ENCODE measurements at places on chromosomes 7 and 10.

GRCh38 chr7:13845601-13846000 is 143.9 kb downstream of the ETV1 start:
- no peak for DNase-seq

- DNase-seq = no peak
These were observed 15.4 kb downstream of the TFAM start for GRCh38 chr10:58400609-58401008.

DNA sequence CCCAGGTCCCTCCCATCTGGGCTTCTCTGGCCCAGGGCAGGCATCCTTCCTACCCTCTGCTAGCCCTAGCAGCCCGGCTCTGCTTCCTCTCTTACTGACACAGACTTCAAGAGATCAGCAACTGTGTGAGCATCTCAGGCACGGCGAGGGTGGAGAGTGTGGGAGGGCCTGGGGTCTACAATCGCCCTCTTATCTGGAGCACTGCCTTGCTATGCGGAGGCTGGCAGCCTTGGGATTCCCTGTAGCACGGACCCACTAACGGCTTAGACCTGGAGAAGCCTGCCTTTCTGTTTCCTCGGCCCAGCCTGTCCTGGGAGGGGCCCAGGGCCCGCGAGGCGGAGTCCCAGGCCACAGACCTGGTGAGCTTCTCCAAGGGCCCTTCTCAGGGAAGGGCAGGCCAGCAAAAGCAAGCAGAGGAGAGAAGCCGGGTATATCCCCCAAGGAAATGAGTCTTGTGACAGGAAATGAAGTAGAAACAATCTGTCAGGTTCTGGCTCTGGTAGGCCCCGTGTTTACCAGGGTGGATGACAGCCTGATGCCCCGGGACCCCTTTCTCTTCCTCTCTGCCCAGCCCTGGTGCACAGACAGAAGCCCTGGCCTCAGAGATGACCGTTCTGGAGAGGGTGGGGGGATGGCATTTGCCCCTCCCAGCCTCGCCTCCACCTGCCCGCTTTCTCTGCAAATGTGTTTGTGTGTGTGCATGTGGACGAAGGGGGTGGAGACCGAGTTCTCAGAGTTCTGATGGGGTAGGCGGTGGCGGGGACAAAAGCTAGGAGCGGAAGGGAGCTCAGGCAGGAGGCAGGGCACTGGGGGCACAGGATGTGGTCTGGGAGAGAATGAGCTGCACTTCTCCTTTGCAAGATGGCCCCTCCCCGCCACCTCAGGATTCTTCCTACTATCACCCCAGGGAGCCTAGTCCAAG is 2.5 kb downstream of the LRCH4 start:
- no peak for DNase-seq

GRCh38 chr7:84191261-84191660 is 3.3 kb downstream of the SEMA3A start:
- no peak for DNase-seq

DNA sequence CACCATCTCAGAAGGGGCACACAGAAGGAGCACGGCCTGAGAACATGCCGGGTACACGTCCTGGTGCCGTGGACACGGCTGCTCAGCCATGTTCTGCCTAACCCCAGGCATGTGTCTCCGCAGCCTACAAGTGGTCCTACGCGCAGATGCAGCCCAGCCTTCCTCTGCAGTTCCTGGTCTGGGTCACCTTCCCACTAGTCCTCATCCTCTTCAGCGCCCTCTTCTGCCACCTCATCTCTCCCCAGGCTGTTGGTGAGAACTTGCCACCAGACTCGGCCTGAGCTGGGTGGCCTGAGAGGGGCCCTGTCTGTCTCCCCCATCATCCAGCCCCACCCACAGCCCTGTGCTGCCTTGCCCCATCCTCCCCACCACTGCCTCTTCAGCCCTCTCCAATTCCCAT is 5.3 kb downstream of the CLCN1 start:
- no peak for DNase-seq

GRCh38 chr7:90777465-90777864 is 181.3 kb downstream of the CDK14 start:
- peak; percentile 8 for DNase-seq

- no peak for DNase-seq
These were observed 73.1 kb downstream of the MKLN1 start for GRCh38 chr7:131400681-131401176.

DNA sequence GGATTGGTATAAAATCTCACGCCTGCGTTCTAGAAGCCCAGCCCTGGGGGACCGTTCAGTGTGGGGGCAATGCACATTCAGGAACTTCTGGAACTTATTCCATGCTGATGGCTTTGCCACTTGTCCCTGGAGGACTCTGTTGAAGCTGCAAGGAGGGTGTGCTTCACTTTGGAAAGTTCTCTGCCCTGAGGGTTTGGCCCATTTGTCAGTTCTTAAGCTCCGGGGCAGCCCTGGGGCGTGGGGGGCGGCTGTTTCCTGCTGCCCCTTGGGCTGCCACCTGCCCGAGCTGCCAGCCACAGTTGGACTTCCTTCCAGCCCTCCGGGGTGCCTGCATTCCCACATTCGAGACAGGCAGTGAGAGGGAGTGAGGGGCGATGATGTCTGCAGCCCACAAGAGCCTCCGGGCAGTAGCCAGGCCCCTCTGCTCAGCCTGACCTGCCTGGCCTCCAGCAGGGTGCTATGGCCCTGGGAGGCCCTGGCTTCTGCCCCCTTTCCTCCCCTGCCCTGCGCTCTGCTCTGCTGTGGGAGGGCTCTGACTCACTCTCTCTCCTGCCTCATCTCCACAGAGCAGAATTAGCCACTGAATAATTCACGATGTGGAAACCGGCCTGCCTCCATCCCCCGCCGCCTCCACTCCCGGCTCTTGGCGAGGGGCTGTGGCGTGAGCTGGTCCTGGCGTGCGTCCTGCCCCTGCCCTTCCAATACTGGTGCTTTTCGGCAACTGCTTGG is 1.9 kb downstream of the TTYH3 start:
- DNase-seq = peak; percentile 73

GRCh38 chr10:124641282-124642087 is 102.7 kb downstream of the FAM53B start:
- peak; percentile 44 for DNase-seq

GRCh38 chr7:50268223-50268622 is 36.3 kb upstream of the IKZF1 start:
- no peak for DNase-seq

DNA sequence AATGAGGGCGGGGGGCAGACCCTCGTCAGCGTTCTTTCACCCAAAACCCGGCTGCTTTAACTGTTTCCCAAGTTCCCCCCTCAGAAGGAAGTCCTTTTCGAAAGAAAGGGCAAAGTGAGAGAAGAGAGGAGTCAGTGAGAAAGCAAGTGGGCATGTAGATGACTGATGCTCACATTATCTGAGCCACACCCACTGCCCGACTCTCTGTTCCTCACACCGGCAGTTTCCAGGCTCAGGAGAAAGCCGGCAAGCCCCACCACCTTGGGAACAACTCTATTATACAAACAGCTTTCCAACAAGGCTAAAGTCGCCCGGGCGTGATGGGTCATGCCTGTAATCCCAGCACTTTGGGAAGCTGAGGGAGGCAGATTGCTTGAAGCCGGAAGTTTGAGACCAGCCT is 23.1 kb downstream of the RCC1L start:
- DNase-seq = no peak

DNA sequence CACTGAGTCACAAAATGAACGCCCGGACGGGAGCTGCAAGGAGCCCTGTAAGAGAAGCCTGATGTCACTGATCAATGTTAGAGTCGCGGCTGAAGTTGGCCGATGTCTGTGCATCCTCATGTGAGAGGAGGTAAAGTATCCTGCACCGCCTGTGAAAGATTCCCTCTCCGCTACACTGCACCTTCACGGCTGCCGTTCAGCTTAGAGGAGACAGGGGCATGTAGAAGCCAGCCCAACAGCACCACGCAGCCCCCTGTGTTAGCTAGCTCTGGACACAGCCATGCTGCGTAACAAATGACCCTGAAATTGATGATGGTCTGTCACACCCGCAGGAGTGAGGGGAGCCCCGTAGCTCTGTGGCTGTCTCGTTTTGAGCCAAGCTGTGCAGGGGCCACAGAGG is 81.5 kb upstream of the DIP2C start:
- DNase-seq = no peak

DNA sequence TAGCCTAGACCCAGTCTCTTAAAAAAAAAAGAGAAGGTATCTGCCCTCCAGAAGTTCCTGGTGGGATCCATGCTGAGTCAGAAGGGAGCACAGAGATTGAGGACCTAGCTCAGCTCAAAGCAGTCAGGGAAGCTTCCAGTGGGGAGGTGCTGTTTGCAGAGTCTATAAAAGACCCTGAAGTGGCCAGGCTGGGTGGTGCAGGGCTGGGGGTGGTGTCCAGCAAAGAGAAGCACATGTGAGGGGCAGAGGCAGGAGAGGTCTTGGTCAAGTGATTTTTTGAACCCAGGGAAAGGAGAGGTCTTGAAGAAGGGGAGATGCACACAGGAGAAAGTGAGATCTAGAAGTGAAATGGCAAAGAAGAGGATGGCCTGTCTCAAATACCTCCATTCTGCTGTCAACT is 130.4 kb upstream of the PODXL start:
- DNase-seq = no peak

GRCh38 chr10:130992802-130993523 is 318.6 kb downstream of the TCERG1L start:
- no peak for DNase-seq

DNA sequence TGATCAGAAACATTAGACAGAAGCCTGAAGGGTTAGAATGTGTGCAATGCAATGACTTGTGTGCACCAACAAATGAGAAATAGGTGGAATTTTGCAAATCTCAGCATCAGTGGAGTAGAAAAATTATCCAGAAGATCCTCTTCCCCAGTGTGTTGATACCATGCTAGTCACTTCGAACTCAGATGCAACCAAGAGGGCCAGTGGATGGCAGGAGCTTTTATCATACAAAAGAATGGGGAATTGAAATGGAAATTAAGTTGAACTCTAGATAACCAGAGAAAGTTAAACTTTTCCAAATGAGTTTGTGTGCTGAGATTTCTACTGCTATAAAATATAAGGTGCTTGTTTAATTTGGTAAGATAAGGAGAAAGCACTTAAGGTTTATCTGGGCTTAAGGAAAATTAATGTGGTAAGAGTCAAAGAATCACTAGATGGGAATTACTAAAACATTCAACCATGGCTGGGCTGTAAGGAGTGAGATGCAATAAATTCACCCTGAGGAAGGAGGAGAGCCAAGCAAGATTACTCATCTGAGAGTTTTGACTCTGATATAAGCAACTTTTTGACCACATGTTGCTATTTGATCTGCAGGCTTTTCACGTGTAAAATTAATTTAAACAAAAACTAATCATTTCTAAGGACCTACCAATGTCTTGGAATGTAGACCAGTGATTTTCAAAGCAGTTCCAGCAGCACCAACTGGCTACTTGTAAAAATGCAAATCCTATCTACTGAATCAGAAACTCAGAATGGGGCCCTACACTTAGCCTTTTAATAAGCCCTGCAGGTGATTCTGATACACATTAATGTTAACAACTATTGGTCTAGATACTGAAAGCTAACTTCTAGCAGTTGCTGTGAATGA is 113.2 kb downstream of the CDC14C start:
- no peak for DNase-seq

DNA sequence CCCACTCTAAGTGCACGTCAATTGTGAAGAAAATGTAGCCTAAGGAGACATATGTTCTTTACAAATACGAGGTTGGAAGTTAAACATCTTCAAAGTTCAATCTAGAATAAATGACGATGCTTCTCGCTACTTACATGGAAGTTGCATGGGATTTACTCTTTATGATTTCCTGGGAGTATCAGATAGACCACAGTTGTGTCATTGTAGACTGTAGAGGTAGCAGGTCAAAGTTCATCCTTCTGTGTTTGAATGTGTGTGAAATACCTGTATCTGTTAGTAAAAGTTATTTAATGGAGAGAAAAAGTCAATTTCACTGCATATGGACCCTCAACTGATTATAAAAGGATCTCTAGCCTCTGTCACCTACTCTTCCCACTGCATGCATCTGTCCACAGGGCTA is 112.6 kb downstream of the C1GALT1 start:
- DNase-seq = no peak

- no peak for DNase-seq
These were observed 45.8 kb downstream of the PRR15 start for GRCh38 chr7:29609162-29610037.

DNA sequence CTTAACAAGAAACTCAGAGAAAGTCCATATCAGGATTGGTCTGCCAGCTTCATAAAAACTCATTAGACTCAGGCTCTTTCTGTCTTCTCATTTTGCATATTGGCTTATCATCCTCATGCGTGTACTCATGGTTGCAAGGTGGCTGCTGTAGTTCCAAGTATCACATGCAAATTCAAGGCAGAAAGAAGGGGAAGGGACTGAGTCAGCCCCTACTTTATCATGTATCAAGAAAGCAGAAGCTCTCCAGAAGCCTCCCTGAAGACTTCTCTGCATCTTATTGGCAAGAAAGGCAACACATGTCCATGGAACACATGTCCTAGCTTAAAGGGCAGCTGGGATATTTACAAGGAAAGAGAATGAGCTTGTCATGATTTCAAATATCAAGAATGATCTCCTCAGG is 19.4 kb upstream of the EZH2 start:
- DNase-seq = no peak

DNA sequence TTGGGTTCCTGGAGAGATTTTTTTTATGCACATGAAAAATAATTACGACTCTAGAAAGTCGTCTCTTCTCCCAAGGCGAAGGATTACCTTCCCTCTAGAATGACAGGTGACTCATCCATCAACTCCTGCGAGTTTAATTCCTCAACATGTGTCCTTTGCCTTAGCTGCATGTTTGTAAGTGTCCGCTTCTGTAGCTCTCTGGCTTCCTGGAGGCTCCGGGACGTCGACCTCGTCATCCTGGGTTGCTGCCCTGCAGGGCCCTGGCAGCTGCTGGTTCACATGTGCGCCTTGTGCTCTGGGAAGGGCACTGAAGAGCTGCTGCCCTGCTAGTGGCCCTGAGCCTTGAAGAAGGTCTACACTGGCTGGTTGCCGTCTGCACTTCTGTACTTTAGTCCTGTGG is 210.2 kb downstream of the MLLT10 start:
- no peak for DNase-seq

DNA sequence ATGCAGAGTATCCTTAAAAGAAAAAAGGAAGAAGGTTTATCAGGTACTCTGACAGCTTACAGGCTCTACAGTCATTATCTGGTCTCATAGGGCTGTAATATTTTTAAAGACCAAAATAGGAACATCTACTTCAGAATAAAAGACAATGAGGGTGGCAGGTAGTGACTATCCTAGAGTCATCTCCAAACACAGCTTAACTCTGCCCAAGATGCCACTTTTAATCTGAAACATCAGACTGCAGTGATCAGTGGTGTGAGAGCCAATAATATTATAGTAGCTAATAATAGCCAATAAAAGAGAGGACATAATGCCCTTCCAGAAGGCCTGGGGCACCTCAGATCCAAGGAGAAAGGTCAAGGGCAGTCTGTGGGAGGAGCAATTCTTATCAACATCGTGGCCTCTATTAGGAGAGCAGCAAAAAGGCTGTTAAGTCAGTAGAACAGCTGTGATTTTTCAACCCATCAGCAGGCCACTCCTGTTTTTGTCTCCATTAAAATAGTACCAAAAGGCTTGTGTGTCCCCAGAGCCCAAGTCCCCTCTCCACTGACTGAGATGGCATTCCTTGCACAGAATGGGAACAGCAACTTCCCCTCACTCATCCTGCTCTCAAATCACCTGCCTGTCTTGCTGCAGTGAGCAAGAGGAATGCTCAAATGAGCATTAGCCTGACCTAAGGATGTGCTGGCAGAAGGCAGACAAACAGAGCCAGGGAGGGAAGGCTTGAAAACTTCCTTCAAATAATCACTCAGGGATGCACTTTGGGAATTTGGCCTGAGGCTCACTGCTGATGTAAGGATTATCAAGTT is 20.7 kb upstream of the SPOCK2 start:
- no peak for DNase-seq

GRCh38 chr10:93068411-93069244 is 5.1 kb upstream of the CYP26A1 start:
- no peak for DNase-seq

Data from occipital lobe (tissue), 3 donors.